Endodermal cell (in vitro differentiated cells): ENCODE measurements at places on chromosomes 4 and X. TPM values are rescaled to one million over a fixed set of nuclear protein-coding genes. Genes with fewer than 3 reads are reported as not detected.

ADH1B gene
- not detected in 3 replicates for total RNA-seq

MTNR1A gene
- 1.5 and 1.6 TPM in 2 replicates for total RNA-seq

PDGFC gene
- 4.9 to 6.8 TPM (median 6.7 TPM) in 3 replicates for total RNA-seq

MFAP3L gene
- total RNA-seq, result 7.8 to 26.7 TPM (median 19.6 TPM) in 3 replicates

EVC2 gene
- 5.6 to 9.7 TPM (median 9.3 TPM) in 3 replicates for total RNA-seq

- no peaks in the 10 kb centered on the region for H3K36me3 ChIP-seq
- H3K4me3 ChIP-seq, result no peak overlapping the region
- no peak overlapping the region for H3K27ac ChIP-seq
- H3K27me3 ChIP-seq, result no peaks in the 10 kb centered on the region
- DNase-seq, result peak; percentile 38
- H3K4me1 ChIP-seq, result no peaks in the 10 kb centered on the region
Observed at GRCh38 chr4:136355970-136356369, 1176.3 kb downstream of the PCDH18 start.

DNA sequence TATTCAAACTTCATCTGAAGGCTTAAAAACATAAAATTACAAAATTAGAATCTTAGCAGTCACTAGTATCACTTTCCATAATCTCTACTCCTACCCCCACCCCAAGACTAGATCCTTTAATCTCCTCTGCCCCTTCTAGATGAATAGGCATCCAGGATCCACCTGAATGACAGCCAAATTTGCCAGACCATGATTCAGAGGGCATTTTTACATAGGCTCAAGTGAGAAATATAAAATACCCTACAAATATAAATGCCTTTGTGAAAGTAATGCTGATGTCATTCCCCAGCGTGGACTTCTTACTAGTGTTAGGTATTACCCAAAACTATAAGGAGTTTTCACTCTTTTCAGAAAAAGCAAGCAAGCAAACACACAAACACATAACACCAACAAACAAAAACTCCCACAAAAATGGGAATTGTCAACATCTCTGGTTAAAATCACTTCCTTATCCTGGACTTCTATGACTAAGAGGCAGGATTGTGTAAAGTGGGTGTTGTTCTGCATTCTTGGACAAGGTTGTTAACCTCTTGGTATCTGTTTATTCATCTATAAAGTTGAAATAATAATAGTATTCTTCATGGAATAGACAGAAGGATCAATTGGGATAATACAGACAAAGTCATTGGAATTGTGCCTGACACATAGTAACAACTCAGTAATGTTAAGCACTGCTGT, 51.3 kb upstream of the TMPRSS11F start:
- no peaks in the 10 kb centered on the region for H3K4me1 ChIP-seq
- no peak for DNase-seq
- H3K36me3 ChIP-seq, result no peaks in the 10 kb centered on the region
- no peak overlapping the region for H3K27ac ChIP-seq
- H3K27me3 ChIP-seq, result no peaks in the 10 kb centered on the region
